Nephron progenitor cell (in vitro differentiated cells): ENCODE measurements at places on chromosomes 6 and 20.

DNA sequence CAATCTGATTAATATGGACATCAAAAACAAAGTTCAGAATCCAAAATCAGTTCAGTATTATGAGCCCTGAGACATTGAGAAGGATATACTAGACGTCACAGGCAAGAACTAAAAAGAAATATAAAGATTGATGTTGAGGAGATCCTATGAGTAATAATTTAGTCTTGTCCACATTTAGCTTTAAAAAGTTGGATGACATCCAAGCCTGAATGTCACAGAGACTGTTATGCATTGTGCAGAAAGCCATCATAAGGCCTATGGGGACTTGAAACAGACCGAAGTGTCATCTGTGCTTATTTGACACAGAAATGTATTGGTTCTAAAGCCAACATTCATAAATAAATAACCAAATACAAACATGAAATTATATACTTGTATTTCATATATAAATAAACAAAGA is 581.8 kb upstream of the MMS22L start:
- no peaks in the 10 kb centered on the region for H3K36me3 ChIP-seq
- H3K27me3 ChIP-seq, result no peaks in the 10 kb centered on the region
- no peak for DNase-seq
- H3K4me3 ChIP-seq, result no peak overlapping the region

- no peak overlapping the region for H3K4me3 ChIP-seq
- peaks cover 19% of the 10 kb centered on the region for H3K36me3 ChIP-seq
- no peaks in the 10 kb centered on the region for H3K27me3 ChIP-seq
- peaks cover 17% of the 10 kb centered on the region for H3K4me1 ChIP-seq
Measured at GRCh38 chr6:56556751-56557540, 85.7 kb downstream of the DST start.

DNA sequence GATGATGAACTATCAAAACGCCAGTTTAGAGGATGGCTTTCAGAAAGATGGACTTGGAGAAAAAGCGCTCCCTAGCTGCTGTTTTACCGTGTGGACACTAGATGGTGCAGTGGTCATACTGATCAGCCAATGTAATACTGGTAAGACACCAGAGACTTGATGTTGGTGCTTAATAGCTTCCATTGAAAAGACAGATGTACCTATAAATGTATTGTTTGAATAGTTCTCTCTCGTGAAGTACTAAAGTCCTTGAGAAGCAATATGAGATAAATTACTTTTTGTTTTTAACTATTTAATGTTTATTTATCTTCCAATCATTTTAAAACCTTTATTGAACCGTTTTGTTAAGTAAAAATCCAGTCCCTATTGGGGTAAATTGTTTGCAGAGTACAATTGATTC is 63.9 kb upstream of the FUCA2 start:
- DNase-seq, result peak; percentile 55
- H3K27me3 ChIP-seq, result peaks cover 6% of the 10 kb centered on the region
- no peak overlapping the region for H3K27ac ChIP-seq
- H3K36me3 ChIP-seq, result peaks cover 13% of the 10 kb centered on the region
- H3K4me1 ChIP-seq, result peaks cover 7% of the 10 kb centered on the region

DNA sequence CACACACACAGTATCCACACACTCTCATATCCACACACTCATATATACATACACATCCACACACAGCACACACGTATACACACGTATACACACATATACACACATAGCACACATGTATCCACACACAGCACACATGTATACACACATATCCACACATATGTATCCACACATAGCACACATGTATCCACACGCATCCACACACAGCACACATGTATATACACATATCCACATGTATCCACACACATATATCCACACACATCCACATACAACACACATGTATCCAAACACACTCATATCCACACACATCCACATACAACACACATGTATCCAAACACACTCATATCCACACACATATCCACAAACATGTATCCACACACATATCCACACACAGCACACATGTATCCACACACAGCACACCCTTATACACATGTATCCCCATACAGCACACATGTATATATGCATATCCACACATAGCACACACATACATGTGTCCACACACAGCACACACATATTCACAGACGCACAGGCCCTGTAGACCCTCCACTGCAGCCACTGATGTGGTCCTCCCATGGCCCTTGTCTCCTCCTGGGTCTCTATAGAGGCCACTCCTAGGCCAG is 172.1 kb downstream of the CDH4 start:
- peaks cover 13% of the 10 kb centered on the region for H3K4me1 ChIP-seq
- no peak overlapping the region for H3K27ac ChIP-seq
- H3K4me3 ChIP-seq, result no peak overlapping the region
- no peaks in the 10 kb centered on the region for H3K27me3 ChIP-seq
- DNase-seq, result no peak
- no peaks in the 10 kb centered on the region for H3K36me3 ChIP-seq

- no peaks in the 10 kb centered on the region for H3K36me3 ChIP-seq
- no peak overlapping the region for H3K27ac ChIP-seq
- H3K4me1 ChIP-seq, result no peaks in the 10 kb centered on the region
- DNase-seq, result no peak
- no peak overlapping the region for H3K4me3 ChIP-seq
- H3K27me3 ChIP-seq, result peaks cover 6% of the 10 kb centered on the region
Measured at GRCh38 chr6:34179106-34179720, 33.3 kb upstream of the GRM4 start.

DNA sequence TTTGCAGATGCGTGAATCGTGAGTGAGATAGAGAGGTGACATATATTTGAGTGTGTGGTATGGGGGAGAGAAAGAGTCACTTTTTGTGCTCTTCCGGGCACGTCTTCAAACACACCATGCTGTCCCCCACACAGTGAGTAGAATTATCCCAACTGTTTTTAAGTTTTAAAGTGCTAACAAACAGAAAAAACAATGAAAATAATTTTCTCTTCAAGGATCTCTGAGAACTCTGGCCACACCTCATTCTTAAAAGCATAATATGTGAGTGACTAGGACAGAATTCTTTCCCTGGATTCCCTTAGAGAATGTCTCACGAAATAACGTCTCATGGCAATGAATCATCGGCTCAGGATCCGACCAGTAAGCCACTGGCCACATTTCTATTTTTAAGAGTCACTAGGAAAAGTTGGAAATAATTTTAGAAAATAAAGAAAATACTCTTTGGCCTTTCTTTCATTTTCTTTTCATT is 235.7 kb upstream of the ZNF217 start:
- no peak for DNase-seq

DNA sequence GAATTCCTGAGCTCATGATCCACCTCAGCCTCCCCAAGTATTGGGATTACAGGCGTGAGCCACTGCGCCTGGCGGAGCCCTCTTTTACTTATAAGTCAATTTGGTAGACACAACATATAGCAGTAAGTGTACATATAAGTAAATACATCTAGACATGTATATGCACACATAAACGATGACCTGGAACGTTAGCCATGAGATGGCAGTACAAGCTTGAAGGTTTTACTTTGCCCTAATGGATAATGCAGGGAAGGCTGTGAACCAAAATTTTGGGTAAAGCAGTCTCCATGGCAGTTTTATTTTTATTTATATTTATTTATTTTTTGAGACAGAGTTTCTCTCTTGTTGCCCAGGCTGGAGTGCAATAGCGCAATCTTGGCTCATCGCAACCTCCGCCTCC is 2.4 kb upstream of the GNMT start:
- H3K4me3 ChIP-seq, result no peak overlapping the region
- no peak for DNase-seq

DNA sequence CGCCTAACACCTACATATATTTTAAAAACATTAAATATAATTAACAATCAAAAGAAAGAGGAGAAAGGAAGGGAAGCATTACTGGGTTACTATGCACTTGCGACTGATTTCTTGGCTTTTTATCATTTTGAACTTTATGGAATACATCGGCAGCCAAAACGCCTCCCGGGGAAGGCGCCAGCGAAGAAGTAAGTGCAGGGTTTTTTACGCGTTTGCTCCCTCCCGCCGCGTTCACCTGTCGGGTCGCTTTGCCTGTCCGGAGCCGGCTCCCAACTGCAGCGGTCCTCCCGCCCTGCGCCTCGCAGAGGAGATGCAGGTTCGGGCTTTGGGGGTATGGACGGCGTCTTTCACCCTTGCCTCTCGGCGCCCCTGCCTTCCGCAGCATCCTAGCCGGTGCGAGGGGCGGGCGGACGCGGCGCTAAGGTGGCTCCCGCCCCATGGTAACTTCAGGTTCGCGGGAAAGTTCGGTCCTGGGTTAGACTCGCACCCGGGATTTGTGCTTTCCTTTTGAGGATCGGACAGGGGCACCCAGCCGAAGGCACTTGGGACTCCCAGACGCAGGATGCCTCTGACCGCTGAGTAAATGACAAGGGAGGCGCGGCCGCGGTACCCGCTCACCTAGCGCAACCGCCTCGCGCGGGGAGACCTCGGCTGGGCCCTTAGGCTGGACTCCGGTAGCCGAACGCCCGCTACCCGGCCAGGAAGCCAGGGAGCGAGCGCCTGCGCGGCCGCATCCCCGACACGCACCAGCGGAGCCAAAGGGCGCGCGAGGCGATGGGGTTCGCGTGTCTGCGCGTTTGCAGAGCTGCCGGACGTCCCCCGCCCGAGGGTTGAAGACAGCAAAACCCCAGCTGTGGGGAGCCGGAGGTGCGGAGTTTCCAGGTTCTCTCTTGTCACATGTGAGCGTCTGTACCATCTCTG is 891 bp downstream of the RSPO3 start:
- no peaks in the 10 kb centered on the region for H3K36me3 ChIP-seq
- H3K27ac ChIP-seq, result no peak overlapping the region
- DNase-seq, result peak; percentile 77
- peaks cover 69% of the 10 kb centered on the region for H3K4me1 ChIP-seq

GRCh38 chr6:146857980-146858347 is 259.2 kb downstream of the ADGB start:
- peak overlapping the region; percentile 78 for H3K27ac ChIP-seq
- H3K36me3 ChIP-seq, result no peaks in the 10 kb centered on the region
- peaks cover 5% of the 10 kb centered on the region for H3K27me3 ChIP-seq
- peak overlapping the region; percentile 79 for H3K4me3 ChIP-seq
- peaks cover 30% of the 10 kb centered on the region for H3K4me1 ChIP-seq
- peak; percentile 14 for DNase-seq

- H3K27me3 ChIP-seq, result peaks cover 6% of the 10 kb centered on the region
- peaks cover 24% of the 10 kb centered on the region for H3K4me1 ChIP-seq
- H3K27ac ChIP-seq, result no peak overlapping the region
Measured at GRCh38 chr6:474453-475185, 83.1 kb downstream of the IRF4 start.

DNA sequence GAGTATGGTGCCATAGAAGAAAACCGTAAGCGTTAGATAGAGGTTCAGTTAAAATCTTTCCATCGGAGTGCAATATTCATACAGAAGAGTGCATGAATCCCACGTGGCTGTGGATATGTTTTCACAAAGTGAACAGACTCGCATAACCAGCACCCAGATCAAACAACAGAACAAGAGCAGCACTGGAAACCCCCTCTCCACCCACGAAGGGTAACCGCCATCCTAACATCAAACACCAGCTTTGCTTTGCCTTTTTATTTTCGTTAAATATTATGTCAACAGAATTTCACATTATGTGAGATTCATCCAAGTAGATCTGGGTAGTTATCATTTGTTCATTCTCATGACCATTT is 4.7 kb downstream of the GTSF1L start:
- no peak overlapping the region for H3K27ac ChIP-seq
- peaks cover 3% of the 10 kb centered on the region for H3K27me3 ChIP-seq
- no peak for DNase-seq
- peaks cover 12% of the 10 kb centered on the region for H3K36me3 ChIP-seq
- H3K4me3 ChIP-seq, result no peak overlapping the region
- H3K4me1 ChIP-seq, result peaks cover 7% of the 10 kb centered on the region

DNA sequence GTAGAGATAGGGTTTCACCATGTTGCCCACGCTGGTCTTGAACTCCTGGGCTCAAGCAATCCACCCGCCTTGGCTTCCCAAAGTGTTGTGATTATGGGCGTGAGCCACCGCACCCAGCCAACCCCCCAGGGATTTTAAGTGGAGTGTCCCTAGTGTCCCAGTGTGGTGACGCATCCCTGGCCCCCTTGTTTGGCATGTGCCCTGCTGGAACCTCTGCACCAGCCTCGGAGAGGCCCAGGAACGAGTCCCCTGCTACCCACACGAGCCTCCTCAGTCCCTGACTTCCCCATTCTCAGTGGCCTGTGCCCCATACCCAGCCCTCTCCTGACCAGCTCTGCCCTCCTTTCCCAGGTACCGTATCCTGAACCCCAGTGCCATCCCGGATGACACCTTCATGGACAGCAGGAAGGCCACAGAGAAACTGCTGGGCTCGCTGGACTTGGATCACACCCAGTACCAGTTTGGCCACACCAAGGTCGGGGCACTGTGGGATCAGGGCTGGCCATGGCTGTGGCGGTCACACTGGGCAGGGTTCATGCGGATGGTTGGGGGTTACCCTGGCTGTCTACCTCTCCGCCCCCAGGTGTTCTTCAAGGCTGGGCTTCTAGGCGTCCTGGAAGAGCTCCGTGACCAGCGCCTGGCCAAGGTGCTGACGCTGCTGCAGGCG is 37.2 kb downstream of the MYH7B start:
- no peak overlapping the region for H3K27ac ChIP-seq
- no peak overlapping the region for H3K4me3 ChIP-seq
- DNase-seq, result no peak
- peaks cover 24% of the 10 kb centered on the region for H3K36me3 ChIP-seq

DNA sequence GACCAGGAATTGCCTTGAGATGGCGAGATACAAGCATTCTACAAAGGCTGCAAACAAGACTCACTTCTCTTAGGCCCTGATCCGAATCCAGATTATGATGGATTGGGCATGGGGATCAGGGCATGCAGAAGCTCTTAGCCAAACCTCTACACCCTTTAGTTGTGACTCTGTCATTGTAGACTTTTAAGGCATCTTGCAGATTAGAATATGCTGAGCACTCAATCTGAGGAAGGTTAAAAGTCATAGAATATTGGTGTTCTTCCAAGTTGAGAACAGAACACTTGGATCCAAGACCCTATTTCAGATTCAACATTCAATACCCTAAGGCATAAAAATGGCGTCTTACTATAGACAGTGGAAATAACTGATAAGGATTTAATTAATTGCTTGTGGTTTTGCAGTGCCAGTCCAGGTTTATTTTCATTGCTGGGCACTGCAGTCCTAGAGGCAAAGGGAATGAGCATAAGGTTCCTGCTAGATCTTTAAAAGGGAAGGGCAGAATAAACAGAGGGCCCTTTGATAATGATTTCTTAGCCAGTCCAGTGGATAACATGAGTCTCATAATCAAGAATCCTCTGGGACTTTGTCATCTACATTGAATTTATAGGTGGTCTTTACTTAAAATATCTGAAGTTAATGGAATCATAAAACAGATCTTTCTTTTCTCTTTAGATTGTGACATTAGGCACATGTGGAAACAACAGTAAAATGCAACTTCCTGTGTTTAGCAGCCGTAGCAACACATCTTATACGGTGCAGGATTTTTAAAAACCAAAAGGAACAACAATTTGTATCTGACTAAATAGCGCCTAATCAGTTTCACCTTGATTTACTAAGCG is 17.6 kb downstream of the PHACTR2 start:
- H3K27ac ChIP-seq, result no peak overlapping the region
- H3K36me3 ChIP-seq, result peaks cover 15% of the 10 kb centered on the region
- no peaks in the 10 kb centered on the region for H3K4me1 ChIP-seq
- DNase-seq, result no peak
- no peak overlapping the region for H3K4me3 ChIP-seq
